ENCODE measurements at places on chromosomes 11 and 22.

DNA sequence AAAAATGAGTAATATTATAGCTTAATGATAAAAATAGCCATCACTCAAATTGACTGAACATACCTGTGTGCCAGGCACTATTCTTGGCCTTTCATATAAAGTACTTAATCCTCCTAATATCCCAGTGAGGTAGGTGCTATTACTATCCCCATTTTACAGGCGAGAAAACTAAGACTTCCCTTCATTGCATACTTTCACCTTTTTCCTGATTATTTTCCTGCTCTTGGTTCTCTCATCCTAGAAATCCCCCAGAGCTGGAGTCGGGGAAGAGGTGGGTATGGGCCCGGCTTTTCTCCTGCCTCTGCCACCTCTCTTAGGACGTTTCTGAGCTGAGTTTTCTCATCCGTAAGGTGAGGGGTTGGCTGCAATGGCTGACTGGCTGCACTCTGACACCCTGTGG, 2.2 kb downstream of the NPTXR start:
- DNase-seq: no peak

DNA sequence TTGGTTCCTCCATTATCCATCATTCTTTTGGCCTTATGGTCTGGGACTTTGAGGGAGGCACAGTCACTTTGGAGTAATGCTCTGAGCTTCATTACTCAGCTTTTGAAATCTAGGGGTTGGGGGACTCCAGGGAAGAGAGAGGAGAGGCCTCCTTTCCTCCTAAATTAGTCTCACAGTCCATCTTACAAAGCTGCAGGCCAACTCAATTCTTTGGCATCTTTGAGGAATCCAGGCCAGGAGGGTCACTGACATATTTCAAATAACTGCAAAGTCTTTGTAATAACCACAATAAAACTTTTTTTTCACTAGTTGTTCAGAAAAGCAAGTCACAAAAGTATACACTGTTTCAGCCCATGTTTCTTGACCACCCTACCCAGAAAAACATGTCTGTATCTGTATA, 73.3 kb upstream of the FAR1 start:
- DNase-seq: no peak

GRCh38 chr11:45843158-45843924, 3.9 kb upstream of the CRY2 start:
- DNase-seq: peak; percentile 86

GRCh38 chr11:103872748-103873147, 163.7 kb upstream of the DDI1 start:
- DNase-seq: peak; percentile 33
